Central memory CD8-positive, alpha-beta T cell (primary cell): ENCODE measurements at places on chromosomes 5 and 9.

- no peak overlapping the region for H3K27ac ChIP-seq
- no peak for DNase-seq
- H3K4me1 ChIP-seq = no peaks in the 10 kb centered on the region
- H3K27me3 ChIP-seq = peaks cover 16% of the 10 kb centered on the region
Observed at GRCh38 chr5:158154226-158155005, 295.5 kb upstream of the CLINT1 start.

- peak overlapping the region; percentile 59 for H3K27ac ChIP-seq
- H3K27me3 ChIP-seq = no peaks in the 10 kb centered on the region
- no peak overlapping the region for H3K4me3 ChIP-seq
- peaks cover 42% of the 10 kb centered on the region for H3K36me3 ChIP-seq
- peaks cover 26% of the 10 kb centered on the region for H3K4me1 ChIP-seq
Observed at GRCh38 chr9:131167146-131167692, 41.8 kb downstream of the NUP214 start.

- no peak for DNase-seq
- H3K27me3 ChIP-seq = no peaks in the 10 kb centered on the region
- H3K27ac ChIP-seq = no peak overlapping the region
- peaks cover 16% of the 10 kb centered on the region for H3K4me1 ChIP-seq
Observed at GRCh38 chr9:134319306-134320125, 6.7 kb upstream of the RXRA start.

DNA sequence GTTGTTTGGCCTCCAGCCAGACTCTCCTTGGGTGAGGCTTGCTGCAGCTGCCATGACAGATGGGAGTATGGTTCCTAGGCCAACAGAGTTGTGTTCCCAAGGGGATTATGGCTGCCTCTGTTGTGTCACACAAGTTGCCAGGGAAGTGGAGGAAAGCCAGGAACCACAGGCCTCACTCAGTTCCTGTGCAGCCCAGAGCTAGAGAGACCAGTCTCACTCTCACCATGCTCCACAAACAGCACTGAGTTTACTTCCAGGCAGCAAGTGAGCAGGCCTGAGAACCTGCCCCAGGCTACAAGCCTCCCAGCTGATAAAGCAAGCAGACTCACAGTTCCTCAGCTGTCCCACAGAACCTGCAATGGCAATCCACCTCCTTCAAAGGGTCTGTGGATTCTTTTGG, 273.6 kb upstream of the TAS2R1 start:
- no peaks in the 10 kb centered on the region for H3K36me3 ChIP-seq
- no peaks in the 10 kb centered on the region for H3K27me3 ChIP-seq
- DNase-seq = no peak
- no peak overlapping the region for H3K27ac ChIP-seq

DNA sequence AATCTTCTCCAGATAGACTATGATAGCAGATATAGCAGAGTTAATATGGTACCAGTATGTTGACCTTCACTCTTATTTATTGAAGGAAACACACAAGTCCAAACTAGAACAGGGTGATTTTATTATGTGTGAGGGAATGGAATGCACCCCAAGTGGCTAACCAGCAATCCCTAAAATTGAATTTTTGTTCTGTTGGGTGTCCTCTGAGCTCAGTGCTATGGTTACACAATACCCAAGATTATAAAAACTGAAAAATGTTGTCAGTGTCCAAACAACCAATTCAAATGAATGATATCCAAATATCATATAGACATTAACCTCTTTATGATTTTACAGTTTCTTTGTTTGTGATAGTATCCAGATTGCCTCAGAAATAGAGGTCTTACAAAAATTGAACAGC, 60.9 kb downstream of the NNT start:
- no peak overlapping the region for H3K27ac ChIP-seq
- H3K4me3 ChIP-seq = no peak overlapping the region
- H3K4me1 ChIP-seq = peaks cover 17% of the 10 kb centered on the region
- peaks cover 16% of the 10 kb centered on the region for H3K36me3 ChIP-seq
- no peak for DNase-seq

DNA sequence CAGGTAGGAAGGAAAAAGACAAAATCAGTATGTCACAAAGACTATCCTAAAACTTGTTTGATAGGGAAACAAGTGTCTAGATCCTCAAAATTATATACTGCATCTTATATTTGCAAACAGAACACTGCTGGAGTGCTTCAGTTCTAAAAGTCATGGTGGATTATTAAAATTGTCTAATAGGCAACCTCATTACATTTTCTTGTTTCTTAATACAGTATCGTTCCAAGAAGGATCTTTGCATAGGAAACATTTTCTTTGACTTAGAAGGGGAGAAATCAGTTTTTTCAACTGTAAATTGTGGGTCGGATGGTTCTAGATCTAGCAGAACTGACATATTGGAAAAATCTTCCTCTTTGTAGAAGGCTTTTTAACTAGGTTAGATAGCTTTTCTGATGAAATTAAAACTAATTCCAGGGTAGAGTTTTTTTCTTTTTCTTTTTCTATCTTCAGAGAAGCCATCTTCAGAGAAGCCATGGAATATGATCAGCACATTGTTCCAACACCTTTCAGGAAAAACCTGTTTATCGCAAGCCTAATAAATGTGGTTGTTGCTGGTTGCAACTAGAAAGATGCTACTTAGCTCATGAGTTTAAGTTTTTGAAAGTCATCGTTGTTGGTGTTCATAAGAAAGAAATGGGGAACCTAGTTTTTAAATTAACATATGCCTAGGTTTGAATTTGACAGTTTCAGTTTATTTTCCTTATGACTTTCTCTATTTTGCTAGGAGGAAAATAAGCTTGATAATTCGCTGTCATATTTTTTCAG, 7.4 kb downstream of the CPEB4 start:
- no peaks in the 10 kb centered on the region for H3K27me3 ChIP-seq
- DNase-seq = no peak
- H3K36me3 ChIP-seq = peaks cover 4% of the 10 kb centered on the region
- H3K4me3 ChIP-seq = no peak overlapping the region

GRCh38 chr9:65449423-65449822, 164.4 kb upstream of the FOXD4L5 start:
- no peak overlapping the region for H3K27ac ChIP-seq
- H3K4me1 ChIP-seq = no peaks in the 10 kb centered on the region
- H3K4me3 ChIP-seq = no peak overlapping the region
- no peaks in the 10 kb centered on the region for H3K27me3 ChIP-seq

- no peaks in the 10 kb centered on the region for H3K27me3 ChIP-seq
- no peaks in the 10 kb centered on the region for H3K4me1 ChIP-seq
- no peaks in the 10 kb centered on the region for H3K36me3 ChIP-seq
- H3K4me3 ChIP-seq = no peak overlapping the region
Observed at GRCh38 chr5:166551384-166551783, 1740.1 kb upstream of the WWC1 start.

DNA sequence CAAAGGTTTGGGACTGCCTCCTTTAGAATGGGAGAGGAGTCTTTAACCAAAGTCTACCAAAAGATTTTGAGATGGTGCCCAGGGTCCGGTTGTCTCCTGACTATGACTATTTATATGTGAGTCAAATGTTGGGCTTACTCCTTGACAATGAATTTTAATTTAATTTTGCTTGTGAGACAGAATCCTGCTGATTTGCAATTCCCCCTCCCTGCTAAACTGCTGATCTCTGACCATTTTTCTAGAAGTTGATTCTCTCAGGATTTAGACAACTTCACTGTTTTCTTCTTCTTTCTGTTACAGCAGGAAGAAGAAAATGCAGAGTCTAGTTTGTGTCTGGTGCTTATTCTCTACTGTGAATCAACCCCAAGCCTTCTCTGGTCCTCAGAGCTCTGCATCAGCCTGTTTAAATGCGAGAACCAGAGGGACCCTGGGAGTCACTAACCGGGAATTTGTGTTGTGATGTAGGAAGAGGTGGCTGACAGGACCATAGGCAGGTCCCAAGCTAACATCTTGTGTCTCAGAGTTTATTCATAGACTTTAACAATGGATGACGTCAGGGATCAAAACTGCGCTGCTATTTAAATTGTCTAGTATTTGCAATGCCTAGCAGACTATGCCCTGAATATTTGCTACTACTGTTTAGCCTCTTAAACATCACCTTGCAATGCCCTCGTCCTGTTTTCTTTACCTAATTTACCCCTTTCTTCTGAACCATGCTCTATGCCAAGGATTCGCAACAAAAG, 124.0 kb upstream of the TAF11L2 start:
- H3K27ac ChIP-seq = no peak overlapping the region
- H3K27me3 ChIP-seq = no peaks in the 10 kb centered on the region
- no peak for DNase-seq
- no peak overlapping the region for H3K4me3 ChIP-seq
- H3K4me1 ChIP-seq = no peaks in the 10 kb centered on the region

- no peaks in the 10 kb centered on the region for H3K4me1 ChIP-seq
- H3K36me3 ChIP-seq = no peaks in the 10 kb centered on the region
- H3K4me3 ChIP-seq = no peak overlapping the region
Observed at GRCh38 chr9:17810317-17810716, 231.5 kb downstream of the SH3GL2 start.

- H3K4me3 ChIP-seq = no peak overlapping the region
- DNase-seq = no peak
- no peaks in the 10 kb centered on the region for H3K27me3 ChIP-seq
- no peak overlapping the region for H3K27ac ChIP-seq
Observed at GRCh38 chr9:100540327-100540726, 37.6 kb upstream of the CAVIN4 start.

GRCh38 chr5:157479166-157479565, 19.2 kb downstream of the NIPAL4 start:
- DNase-seq = no peak
- no peaks in the 10 kb centered on the region for H3K27me3 ChIP-seq
- peaks cover 20% of the 10 kb centered on the region for H3K36me3 ChIP-seq
- H3K27ac ChIP-seq = no peak overlapping the region
- no peak overlapping the region for H3K4me3 ChIP-seq

- no peak for DNase-seq
- no peaks in the 10 kb centered on the region for H3K36me3 ChIP-seq
- peaks cover 26% of the 10 kb centered on the region for H3K27me3 ChIP-seq
Observed at GRCh38 chr9:37373621-37374020, 48.9 kb upstream of the GRHPR start.

DNA sequence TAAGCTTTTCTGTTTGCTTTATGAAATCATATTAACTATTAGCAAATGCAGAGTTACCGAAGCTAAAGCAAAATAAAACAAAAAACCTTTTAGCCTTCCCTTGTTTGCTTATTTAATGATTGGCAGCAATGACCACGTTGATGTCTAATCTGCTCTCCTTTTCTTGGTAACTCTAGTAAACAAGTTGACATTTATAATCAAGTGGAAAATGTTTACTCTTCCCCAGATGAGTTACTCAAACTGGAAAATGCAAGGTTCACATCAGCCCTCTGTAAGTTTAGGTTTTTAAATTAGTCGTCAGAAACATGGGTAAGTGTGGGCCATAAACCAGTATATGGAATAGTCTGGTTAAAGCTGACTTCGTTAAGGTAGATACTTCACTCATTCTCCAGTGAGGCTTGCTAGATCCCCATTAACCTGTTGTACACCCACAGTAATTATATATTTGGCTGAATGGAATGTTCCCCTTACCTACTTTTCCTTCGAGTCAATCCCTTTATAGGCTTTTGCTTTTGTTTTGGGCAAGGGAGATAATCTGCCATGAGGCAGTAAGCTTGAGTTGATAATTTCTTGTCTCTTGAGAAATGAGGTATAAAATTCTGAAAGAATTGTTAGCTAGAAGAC, 100.9 kb downstream of the GDNF start:
- no peak overlapping the region for H3K27ac ChIP-seq
- H3K4me1 ChIP-seq = peaks cover 25% of the 10 kb centered on the region
- peaks cover 7% of the 10 kb centered on the region for H3K36me3 ChIP-seq
- H3K27me3 ChIP-seq = no peaks in the 10 kb centered on the region

GRCh38 chr9:86062845-86063693, 36.3 kb downstream of the GOLM1 start:
- H3K27me3 ChIP-seq = peaks cover 24% of the 10 kb centered on the region
- H3K4me3 ChIP-seq = no peak overlapping the region
- H3K27ac ChIP-seq = no peak overlapping the region
